Kidney capillary endothelial cell (primary cell): ENCODE measurements at places on chromosomes 7 and 10.

GRCh38 chr7:134770676-134771075 lies 8.8 kb upstream of the CALD1 start:
- DNase-seq, result no peak

DNA sequence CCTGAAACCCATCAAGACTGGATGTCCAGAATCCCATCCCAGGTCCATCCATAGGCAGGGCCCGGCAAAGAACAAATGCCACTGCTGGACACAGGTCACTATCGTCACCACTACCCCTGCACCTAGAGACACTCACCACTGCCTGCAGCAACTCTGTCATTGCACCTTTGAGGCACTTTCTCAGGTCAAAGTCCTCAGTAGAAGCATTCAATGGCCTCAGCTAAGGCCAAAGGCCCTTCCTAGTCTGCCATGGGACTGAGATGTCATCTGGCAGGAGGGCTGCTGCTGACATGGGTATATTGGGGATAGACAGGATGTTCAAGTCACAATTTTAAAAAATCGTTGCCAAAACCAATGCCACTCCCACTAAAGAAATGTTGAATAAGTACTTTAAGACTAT lies 58.7 kb downstream of the GPAM start:
- DNase-seq, result no peak

DNA sequence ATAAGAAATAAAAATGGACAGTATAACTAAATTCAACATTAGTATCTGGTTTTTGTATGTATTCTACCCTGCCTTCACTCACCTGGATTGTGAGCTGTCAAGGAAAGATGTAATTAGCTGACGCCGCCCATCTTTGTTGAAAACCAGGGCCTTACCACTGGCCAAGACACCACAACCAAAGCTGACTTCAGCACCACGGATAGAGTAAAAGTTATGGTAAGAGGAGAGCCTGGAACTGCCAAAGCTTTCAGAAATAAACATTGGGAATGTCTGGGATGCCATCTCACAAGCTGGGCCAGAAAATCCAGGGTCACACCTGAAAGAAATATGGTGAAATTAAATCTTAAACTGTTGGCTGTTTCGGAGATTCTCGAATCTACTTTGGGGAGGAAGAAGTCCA lies 190.1 kb upstream of the SLC26A5 start:
- DNase-seq, result no peak

DNA sequence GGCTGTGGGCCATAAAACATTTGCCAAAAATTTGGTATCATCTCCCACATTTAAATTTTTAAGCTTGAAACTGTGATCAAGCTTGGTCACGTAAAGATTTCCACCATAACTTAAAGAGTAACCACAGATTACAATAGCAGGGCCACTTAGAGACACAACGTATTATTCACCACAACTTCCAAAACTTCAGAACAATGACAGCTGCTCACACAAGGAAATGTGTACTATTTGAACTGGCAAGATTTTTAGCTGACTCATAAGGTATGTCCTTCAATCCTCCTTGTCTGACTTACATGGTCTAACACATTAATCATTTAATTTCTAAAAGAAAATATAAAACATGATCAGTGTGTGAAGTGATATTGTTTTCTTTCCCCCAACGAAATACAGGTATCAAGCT lies 234.5 kb downstream of the PARD3 start:
- peak; percentile 82 for DNase-seq

DNA sequence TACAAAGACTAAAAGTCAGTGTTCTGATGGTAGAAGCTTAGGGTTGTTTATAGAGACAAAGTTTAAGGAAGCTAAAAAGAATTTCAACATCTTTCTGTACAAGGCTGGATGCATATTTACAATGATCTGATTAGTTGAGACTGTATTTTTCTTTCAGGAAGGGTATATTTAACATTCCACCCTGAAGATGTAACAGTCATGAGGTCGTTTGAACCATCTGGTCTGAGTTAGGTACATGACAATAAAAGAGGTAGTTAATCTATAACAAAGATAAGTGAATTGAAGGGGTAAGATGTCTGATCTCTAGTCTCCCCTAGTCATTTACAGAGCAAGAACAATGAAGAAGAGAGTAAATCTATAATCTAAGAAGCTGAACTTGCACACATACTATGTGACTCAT lies 821.2 kb downstream of the CNTNAP2 start:
- no peak for DNase-seq

DNA sequence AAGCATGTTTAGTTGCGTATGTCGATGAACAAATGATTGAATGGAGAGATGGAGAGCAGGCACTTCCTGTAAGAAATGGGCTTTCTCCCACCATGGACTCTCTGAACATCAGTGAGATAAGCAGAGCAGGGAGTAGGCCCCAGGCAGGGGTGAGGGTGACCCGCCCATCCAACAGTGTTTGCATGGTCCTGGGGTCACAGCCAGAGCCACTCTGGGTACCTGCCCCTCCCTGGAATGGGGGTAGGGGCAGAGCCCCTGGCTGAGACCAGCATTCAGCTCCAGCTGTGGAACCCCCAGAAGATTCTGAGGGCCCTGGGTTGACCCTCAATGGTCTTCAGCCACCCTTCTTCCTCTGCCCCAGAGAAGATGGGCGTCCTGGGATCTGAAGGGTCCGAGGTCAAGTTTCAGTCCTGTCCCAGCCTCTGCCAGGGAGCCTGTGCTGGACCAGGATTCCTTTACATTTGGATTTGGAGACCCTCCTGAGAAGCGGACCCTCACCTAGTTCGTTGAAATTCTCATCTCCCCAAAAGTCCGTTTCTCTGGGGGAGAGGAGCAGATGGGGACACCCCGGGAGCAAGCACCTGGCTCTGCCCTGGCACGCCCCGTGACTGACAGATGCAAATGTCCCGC lies 2.4 kb upstream of the FGF8 start:
- no peak for DNase-seq

- no peak for DNase-seq
These were observed 61.9 kb upstream of the MNX1 start for GRCh38 chr7:157072361-157072760.

DNA sequence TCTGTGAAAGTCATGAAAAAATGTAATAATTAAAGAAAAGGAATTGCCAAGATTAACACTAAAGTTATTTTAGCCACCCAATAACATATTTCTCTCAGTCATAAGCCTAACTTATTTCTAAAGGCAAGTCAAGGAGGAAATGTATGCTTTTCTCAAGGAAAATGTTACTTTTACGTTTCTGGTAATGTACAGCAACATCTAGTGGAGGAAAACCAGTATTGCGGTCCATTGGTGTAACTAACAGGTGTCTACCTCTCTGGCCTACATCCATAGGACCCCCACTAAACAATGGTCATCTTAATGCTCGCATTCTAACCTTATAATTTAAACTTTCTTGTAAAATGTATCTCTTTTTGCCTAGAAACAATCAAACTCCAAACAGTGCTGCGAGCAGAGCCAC lies 437.5 kb downstream of the KIF20B start:
- no peak for DNase-seq

DNA sequence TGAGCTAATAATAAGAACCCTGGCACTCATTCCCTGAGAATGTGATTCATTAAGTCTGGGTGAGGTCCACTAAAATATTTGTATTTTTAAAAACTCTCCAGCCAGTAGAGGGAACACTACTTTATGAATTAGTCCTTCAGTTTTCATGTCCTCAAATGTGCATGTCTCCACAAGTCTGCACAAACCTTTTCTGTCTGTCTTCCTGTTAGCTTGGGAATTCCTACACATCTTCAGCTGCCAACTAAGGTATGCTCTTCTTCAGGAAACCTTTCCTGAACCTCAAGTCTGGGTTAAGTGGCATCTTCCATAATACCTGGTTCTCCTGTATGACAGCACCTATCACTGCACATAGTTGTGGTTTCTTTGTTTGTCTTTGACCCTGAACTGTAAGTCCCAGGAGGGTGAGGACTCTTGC lies 119.6 kb upstream of the MKX start:
- no peak for DNase-seq

GRCh38 chr10:18505456-18506118 lies 145.8 kb downstream of the NSUN6 start:
- DNase-seq, result no peak

DNA sequence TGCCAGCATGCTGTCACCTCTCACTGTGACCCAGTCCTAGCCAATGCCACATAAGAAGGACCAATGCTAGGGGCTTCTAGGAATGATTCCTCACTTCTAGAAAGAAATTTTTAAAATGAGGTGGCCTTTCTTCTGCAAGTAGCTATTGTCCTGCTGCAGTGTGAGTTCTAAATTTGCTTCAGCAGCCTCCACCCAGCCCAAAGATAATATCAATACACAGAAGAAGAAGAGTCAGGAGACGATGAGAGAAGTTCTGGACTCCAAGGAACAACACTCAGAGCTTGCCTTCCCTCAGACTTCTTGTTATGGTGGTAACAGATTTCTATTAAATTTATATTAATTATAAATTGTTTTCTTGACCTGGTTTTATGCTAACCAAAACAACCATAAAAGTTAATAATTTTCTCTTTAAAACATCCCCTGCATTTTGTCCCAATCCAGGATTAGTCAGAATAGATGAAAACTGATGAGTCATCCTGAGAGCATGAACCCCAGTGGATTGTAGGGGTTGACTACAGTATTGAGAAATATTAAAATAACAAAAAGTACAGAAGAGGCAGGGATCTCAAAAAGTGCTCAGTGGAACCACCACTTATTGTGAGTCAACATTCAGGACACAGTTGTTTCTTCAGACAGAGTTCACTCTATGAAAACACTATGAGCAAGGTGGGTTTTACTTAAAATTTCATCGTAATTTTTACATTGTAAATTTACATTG lies 29.6 kb upstream of the AKR1C2 start:
- DNase-seq, result no peak

- no peak for DNase-seq
These were observed 214.7 kb downstream of the WDR37 start for GRCh38 chr10:1270906-1271305.

GRCh38 chr7:124954790-124955189 lies 25.2 kb upstream of the POT1 start:
- no peak for DNase-seq

GRCh38 chr7:124688991-124689390 lies 76.6 kb downstream of the GPR37 start:
- DNase-seq, result no peak

DNA sequence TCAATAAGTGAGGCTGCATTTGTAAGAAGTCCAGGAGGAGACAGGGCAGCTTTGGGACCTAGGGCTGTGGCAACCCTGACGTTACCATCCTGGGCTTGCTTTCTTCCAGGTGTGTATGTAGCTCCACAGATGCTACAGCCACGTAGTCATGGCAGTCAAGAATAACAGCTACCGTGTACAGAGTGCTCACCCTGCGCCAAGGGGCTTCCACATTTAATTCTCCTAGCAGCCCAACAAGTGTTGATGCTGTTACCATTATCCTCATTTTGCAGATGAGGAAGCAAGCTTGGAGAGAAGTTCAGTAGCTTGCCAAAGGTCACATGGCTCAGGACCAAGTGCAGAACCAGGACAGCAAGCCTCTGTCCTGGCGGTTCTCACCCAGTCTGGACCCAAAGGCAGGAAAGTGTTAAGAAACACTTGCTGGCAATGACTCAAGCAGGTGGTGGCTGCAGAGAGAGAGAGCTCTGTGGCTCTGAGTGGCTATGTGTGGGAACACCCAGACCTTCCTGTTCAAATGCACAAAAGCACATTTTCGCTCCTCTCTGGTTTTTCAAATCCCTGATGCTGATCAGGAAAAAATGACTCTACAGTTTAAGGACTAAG lies 89.8 kb downstream of the CREM start:
- DNase-seq, result no peak

GRCh38 chr10:120486671-120487205 lies 29.7 kb downstream of the PLPP4 start:
- no peak for DNase-seq

- no peak for DNase-seq
These were observed 174.0 kb upstream of the TPK1 start for GRCh38 chr7:145009876-145010275.

- DNase-seq, result no peak
These were observed 5.8 kb downstream of the TBRG4 start for GRCh38 chr7:45105588-45106188.

DNA sequence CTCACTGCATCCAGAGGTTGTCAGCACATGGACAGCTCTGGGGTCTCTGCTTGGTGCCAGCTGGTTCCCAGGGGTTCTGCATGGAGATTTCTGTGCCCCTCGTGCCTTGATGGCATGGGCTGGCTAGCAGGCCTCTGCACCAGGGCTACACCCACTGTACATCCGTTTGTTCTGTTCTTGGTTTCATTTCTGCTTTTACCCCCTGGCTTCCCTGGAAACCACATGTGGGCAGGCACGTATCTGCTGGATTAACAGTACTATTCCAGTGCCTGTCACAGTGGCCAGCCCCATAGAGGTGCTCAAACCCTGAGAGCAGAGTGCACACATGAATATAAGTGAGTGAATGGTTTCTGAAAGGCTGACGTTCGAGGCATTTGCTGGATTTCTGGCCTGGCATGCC lies 207.2 kb upstream of the GPR26 start:
- no peak for DNase-seq

DNA sequence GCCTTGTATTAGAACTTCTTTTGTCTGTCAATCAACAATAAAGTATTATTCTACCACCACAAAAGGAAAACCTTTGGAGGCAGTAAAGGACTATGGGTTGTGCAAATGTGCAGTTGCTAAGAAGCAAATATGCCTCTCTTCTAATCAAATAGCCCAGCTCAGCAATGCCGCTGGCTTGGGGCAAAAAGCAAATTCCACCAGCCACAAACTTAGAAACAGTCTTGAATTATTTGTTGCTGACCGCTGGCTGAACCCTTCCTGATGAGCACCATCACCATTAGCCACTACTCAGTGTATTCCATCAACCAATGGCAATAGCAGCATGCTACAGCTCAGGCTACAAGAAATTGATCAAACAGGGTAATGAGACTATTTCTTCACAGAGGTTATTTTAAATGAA lies 51.0 kb downstream of the SKAP2 start:
- no peak for DNase-seq

DNA sequence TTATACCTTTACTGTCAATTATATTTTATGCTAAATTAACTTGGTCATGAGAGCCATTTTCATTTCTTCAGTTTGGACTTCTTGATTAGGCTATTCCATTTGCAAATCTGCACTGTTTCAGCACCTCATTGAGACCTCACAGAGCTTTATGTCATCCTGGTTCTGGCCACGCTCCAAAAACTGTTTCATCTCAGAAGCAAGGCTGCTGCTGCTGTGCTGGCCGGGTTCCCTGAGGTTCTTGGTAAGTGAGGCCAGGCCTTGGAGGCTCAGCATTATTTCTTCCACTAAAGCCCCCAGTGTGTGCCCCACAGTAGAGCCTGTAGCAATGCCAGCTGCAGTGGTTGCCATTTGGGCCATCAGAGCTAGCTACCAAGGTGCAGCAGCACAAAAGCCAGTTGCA lies 7.8 kb upstream of the ZNF485 start:
- DNase-seq, result no peak

- no peak for DNase-seq
These were observed 339.2 kb downstream of the GRID1 start for GRCh38 chr10:86027346-86027745.

- no peak for DNase-seq
These were observed 117.3 kb downstream of the FAM53B start for GRCh38 chr10:124626759-124627380.

GRCh38 chr10:21975378-21975990 lies 28.0 kb downstream of the DNAJC1 start:
- no peak for DNase-seq

GRCh38 chr10:50501478-50501877 lies 122.3 kb downstream of the SGMS1 start:
- DNase-seq, result no peak

GRCh38 chr10:15585303-15585715 lies 134.4 kb downstream of the ITGA8 start:
- peak; percentile 81 for DNase-seq
